HS-27A (cell line): ENCODE measurements at places on chromosomes 3 and 15.

- DNase-seq = no peak
Observed at GRCh38 chr15:101538996-101539395, 49.5 kb upstream of the PCSK6 start.

DNA sequence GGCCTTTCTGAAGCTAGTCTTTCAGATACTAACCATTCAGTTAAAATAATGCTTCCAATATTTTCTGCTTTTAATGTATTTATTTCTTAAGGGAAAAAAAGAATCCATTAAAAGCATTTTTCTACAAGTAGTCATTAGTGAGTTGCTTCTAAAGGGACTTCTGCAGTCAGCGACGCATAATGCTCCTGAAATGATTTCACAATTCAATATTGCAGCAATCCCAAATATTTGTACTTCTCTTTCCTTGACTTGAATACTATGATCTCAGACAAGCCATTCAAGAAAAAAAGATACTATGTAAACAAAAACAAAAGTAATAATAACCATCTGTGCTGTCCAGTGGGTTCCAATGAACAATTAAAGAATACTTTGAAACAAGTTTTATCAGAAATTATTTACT, 681.0 kb downstream of the DIPK2A start:
- no peak for DNase-seq

DNA sequence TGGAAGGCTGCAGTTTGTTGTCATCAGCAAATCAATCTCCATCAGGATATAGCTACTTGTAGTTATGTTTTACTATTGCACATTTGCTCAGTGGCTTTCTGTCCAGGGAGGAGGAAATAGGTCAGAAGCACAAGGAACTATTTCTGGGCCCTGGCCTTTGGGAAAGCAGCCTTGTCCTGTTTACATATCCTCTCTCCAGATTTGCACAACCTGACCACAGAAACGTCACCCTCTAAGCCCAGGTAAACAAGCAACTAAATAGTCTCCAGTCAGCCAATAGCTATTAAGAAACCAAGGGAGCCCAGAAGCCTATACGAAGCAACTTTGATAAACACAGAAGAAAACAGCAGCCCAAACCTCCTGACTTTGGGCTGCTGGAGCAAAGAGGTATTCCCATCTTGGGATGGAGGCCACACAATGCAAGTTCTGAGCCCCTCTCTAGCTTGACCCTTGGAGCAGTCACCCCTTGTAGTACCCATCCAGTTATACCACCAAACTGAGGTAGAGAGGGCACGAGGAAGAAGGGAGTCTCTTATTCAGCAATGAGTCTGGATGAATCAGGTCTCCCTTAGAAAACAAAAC, 2.3 kb upstream of the FEM1B start:
- no peak for DNase-seq

- no peak for DNase-seq
Observed at GRCh38 chr3:163538387-163538786, 1539.9 kb downstream of the SI start.

DNA sequence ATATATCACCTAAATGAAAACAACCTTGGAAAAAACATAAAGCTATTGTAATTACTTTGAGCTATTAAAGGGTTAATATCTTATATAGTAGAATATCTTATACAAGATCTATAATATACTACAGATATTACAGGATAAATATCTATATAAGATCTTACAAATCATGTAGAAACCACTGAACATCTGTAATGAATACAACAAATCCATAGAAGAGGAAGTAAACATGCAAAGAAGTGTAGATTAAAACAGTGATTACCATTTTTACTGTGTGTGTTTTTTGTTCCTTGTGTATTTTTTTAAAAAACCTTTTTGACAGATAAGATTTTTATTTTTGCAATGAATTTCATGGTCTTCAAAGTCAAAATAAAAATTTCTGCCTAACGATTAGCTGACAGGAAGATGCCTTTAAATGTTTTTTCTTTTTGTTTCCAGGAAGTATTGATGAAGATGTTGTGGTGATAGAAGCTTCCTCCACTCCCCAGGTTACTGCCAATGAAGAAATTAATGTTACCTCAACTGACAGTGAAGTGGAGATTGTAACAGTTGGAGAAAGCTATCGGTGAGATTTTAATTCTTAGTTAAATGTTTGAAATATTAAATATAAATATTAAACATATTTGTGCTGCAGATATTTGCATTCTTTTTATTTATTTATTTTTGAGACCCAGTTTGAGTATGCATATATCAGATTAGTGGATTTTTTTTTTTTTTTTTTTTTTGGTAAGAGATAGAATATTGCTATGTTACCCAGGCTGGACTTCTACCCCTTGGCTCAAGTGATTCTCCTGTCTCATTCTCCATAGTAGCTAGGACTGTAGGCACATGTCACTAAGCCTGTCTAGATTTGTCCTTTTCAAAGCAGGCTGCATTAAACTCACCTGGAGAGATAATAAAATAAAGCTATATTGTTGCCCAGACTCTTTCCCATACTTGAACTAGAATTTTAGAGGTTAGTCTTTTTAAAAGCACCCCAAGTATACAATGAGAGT, 52.8 kb upstream of the CCNB2 start:
- DNase-seq = no peak

GRCh38 chr3:182124187-182124586, 412.5 kb downstream of the SOX2 start:
- DNase-seq = no peak

- DNase-seq = no peak
Observed at GRCh38 chr15:101108461-101108775, 143.4 kb downstream of the CHSY1 start.

DNA sequence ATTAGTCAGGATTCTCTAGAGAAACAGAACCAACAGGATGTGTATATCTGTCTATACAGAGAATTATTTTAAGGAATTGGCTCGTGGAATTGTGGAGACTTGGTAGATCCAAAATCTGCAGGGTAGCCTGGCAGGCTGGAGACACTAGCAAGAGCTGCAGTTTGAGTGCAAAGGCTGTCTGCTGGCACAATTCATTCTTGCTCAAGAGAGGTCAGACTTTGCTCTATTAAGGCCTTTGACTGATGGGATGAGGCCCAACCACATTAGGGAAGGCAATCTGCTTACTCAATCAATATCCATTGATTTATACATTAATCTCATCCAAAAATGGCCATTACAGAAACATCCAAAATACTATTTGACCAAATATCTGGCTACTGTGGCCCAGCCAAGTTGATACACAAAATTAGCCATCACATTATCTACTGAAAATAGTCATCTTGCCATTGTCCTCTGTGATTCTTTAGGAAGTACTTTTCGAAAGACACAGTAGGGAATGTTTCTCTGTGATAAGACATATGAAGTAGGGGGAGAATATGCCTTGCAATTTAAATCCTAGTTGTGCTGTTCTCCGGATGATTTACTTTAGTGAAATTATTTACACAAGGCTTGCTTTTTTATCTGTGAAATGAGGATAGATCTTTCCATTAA, 873.8 kb downstream of the ROBO2 start:
- DNase-seq = no peak

GRCh38 chr15:67077641-67078215, 12.3 kb downstream of the SMAD3 start:
- DNase-seq = no peak

DNA sequence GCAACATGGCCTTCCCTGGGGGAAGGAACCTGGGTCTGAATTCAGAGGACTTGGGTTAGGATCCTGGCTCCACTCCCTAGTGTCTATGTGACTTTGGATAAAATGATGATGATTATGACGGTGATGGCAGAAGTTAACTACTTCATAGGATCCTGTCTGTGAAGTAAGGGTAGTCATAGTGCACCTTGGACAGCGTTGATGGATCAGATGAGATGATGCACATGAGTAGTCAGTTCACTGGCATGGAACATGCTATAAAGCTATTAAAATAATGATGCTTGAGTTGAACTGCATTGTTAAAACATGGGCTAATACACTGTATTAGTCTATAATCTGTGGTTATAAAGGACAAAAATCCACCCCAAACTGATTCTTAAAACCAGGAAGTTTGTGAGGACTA, 62.0 kb downstream of the EEFSEC start:
- DNase-seq = no peak

GRCh38 chr3:128623762-128624176, 26.8 kb downstream of the RPN1 start:
- DNase-seq = no peak

DNA sequence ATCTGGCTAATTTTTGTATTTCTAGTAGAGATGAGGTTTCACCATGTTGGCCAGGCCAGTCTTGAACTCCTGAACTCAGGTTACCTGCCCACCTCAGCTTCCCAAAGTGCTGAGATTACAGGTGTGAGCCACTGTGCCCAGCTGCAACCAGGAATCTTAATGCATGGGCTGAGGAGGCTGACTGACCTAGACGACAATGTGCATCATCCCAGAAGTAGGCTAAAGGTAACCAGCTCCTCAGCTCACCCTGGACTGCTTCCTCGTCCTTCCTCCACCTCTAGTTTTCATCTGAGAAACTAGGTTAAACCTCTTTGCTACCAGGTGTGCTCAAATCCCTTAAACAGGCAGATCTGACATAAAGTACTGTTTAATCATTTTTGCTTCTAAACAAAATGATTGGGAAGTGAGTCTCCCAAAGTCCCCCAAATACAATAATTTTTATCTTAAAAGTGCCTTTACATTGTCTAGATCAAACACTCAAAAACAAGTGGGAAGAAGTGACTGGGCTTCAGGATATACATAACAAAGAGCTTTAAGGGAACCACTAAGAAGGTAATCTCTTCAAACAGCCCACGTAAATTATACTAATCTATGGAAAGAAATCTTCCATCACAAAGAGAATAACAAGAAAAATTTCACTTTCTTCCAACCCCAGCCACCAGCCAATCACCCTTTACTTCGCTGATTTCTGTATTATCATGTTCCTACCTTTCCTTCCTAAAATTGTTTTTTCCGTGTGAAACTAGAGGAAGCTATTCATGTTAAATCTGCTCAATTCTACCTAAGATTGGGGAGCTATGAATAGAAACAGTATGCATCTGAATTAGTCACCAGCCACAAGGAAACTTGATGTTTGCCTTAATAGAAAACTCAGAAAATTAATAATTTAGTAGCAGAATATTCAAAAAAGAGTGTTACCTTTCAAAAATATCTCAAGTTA, 34.7 kb downstream of the IGF2BP2 start:
- no peak for DNase-seq

DNA sequence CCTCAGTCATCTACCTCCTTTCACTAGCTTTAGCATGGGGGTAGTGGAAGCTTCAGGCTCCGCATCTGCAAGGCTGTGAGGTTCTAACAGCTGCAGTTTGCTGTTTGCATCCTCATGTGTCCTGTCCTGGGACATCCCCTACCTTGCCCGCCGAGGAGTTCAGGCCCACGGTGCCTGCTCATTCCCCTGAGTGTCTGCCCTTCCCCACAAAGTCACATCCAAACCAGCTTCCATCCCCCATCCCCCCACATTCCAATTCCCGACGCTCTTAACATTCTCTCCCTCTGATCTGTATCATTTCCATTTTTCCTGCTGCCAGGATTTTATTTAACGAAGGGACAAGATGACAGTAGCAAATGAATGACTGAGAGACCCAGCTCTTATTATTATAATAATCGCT, 43.8 kb downstream of the HRH1 start:
- DNase-seq = no peak

DNA sequence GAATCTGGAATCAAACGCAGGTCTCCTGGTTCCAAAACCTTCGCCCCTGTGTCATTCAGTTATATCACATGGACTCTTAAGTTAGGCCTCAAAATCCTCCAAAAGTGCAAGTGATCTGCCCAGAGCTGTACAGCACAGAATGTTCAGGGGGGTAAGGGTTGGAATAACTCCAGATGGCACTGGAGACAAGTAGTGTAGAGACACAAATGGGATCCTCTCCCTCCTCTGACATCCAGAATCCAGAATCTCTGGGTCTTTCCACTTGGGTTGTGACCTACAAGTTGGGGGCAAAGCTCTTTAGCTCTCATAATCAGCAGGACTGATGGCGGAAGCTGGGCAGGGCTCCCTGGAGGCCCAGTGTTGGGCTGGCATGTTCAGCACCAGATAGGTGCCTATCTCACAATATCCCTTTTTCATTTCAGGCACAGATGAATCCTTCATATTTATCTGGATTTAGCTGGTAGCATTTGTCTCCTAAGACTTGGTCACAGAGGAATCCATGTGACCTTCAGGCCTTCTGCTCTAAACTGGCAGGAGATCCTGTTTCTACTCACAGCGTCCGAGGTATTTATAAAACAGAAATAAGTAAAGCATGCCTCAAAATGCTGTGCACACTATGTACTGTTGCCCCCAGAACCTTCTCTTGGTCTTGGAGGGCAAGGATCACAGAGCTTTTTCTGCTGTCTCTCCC, 15.4 kb downstream of the ABHD2 start:
- no peak for DNase-seq

DNA sequence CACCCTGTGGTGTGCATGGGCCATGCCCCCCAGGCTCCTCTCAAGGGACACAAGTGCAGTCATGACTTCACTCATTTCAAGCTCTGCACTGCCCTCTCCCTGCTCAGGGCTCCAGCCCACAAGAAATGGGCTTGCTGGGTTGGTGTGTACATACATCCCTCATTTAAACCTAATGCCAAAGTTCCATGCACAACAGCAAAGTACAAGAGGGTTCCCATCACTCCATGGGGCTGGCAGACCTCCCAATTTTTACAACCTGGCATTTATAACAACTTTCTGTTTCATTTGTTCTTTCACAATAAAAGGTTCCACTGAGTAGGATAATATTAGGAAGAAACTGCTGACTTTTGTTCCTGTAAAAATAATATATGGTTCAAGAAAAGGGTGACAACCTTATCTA, 54.3 kb downstream of the HERC2 start:
- no peak for DNase-seq

GRCh38 chr3:127103080-127103479, 89.9 kb upstream of the PRR23E start:
- no peak for DNase-seq

DNA sequence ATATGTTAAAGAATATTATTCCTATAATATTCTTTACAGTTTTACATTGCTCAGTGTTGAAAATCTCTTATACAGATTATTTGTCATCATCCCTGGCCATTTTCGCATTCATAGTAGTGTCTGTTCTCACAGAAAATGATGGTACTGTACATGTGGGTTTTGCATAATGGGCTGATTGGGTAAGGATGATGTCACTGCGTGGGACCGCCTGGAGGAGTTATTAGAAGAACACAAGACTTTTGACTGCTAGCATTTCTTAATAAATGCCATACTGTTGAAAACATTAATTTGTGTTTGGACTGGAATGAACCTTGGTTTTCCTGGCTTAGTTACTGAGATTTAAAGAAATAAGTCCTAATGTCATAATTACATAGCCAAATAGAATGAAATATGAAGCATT, 20.3 kb downstream of the LRCH3 start:
- no peak for DNase-seq

- DNase-seq = no peak
Observed at GRCh38 chr3:67654844-67655177, 399 bp upstream of the SUCLG2 start.

DNA sequence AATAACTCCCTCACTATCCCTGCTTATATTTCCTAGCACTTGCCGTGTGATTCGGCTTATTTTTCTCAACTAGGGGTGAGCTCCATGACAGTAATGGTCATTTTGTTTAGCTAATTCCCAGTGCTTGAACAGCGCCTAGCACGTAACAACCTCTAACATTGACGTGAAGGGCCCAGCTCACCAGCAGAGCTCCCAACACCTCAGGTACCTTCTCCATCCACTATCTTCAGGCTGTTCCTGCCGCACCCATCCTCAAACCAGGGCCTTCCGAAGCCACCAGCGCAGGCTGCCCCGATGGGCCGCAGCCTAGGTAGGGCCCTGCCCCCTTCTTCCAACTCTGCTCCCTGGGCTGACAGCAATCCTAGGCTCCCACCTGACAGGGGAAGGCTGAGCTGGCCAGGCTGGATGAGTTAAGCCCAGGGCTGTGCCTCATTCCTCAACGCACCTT, 751 bp upstream of the RPS17 start:
- DNase-seq = no peak
